ENCODE measurements at places on chromosomes 3 and 15.

DNA sequence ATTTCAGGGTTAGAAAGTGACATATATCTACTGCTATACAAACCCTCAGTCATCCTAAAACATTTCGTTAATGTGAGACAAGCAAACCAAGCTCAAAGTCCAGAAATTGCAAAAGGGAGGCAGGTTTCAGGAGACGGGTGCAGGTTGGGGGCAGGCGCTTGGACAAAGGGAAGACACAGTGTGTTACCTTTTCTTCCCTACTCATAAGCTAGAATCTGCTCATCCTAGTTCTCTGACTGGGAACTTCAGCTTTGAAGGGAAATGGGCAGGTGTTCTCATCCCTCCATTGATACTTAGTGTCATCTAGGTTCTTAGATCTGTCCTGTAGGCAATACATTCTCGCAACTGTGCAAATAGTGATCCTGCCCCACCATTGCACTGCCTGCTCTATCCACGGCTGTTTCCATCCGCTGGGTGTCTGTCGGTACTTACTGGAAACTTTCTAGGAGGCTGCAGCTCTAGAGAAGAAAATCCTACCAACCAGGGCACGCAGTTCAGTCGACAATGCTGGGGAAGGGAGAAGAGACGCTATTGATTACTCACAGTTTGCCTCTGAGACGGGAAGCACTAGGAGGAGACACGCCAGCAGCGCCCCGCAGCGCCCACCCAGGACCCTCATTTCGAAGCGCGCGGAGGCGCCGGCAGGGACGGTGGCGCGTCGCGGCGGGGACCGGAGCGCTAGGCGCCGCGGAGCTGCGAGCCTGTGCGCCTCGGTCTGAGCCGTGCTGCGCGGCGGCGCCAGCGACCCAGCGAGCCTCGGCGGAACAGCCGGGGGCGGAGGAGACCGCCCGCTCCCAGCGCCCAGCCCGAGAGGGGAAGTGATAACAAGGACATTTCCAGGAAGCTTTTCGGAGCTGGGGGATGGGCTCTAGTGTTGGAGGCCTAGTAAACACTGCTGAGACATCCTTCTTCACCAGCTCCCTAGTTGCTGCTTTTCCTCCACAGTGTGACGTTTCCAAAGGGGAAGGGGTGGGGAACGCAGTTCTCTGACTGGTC is at the start of gene PROS1:
PROS1 (minus strand) TSS at position 766 of the 996 bp plus-strand sequence; CDS start at position 619, 147 bp downstream.
- no peak for DNase-seq

GRCh38 chr3:106345353-106346027 is 476.7 kb upstream of the CBLB start:
- DNase-seq = no peak

DNA sequence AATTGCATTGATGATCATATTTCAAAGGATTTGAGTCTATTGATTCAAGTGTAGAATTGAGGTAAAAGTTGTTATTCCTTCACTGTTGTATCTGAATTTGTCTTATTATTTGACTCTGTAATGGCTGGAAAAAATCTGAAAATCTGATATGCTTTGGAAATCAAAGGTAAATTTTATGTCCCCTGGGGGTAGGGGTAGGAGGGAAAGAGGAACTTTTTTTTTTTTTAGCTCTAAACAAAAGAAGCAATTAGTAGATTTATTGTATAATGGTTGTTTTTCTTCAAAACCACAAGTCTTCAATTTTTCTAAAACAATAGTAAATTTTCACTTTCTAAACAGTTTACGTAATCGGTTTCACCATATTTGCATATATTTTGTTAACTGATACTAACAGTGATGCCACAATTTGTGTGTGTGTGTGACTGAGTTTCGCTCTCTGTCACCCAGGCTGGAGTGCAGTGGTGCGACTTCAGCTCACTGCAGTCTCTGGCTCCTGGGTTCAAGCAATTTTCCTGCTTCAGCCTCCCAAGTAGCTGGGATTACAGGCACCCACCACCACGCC is 91.7 kb upstream of the GOLGA6L4 start:
- no peak for DNase-seq

- DNase-seq = no peak
Measured at GRCh38 chr15:42147431-42147735, 9.1 kb downstream of the PLA2G4F start.

GRCh38 chr15:37981201-37981600 is 46.8 kb downstream of the TMCO5A start:
- DNase-seq = no peak

DNA sequence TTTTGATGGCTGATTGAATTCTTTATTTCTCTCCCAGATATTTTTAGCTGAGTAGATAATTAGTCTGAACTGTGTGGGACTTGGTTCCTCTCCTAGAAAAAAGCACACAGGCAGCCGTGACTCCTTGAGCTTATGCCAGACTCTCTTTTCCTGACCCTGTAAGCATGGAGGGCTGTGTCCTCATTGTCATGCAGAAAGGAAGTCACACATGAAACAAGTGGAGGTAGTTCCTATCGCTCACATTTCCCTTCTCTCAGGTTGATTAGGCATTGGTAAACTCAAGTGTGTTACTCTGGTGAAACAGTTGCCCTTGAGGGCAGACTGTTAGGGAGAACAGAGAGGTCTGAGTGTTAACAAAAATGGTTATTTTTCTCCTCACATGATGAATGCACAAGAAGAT is 6.3 kb upstream of the RTP4 start:
- DNase-seq = no peak

- no peak for DNase-seq
Measured at GRCh38 chr15:73051391-73051806, 864 bp upstream of the NEO1 start.

GRCh38 chr15:72888211-72888610 is 104.7 kb upstream of the ADPGK start:
- DNase-seq = no peak

- no peak for DNase-seq
Measured at GRCh38 chr3:150345021-150345538, 63.0 kb upstream of the TSC22D2 start.

- no peak for DNase-seq
Measured at GRCh38 chr15:76935620-76936019, 4.1 kb downstream of the RCN2 start.

- no peak for DNase-seq
Measured at GRCh38 chr15:72341361-72341760, 21.4 kb upstream of the CELF6 start.

- no peak for DNase-seq
Measured at GRCh38 chr3:134993011-134993410, 198.0 kb downstream of the EPHB1 start.

- no peak for DNase-seq
Measured at GRCh38 chr3:99895131-99895696, 77.6 kb downstream of the CMSS1 start.

DNA sequence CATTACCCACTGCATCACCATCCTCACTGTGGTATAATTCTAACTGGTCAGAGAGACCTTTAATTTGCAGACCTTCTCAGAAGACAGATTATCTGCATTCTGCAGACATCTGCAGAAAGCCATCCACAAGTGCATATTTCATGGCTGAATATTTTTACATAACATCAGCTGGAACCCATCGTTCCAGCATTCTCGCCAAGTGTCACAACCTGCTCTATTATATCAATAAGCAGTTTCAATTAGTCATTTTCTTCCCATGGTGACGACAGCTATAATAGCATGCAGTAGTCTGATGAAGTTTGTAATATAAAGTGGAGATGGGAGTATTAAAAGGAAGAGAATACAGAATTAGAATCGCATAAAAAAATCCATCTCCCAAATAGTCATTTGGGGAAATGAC is 334.7 kb downstream of the FHIT start:
- no peak for DNase-seq

GRCh38 chr3:79361748-79362378 is 405.9 kb downstream of the ROBO1 start:
- no peak for DNase-seq

DNA sequence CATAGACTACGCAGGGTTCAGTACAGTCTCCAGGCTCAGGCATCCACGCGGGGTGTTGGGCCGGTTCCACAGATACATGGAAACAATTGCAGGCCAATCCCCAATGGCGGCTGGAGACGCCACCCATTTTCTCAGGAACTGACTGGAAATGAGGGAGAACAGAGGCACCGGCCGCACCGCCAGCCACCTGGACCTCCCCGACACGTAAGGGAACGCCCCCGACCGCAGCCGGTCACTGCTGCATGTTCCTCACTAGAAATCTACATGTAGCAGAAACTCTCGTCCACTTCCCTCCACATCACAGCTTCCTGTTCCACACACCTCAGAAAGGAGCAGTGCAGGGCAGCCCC is 29.2 kb downstream of the CYFIP1 start:
- DNase-seq = no peak

- no peak for DNase-seq
Measured at GRCh38 chr3:160707187-160707794, 30.3 kb downstream of the ARL14 start.

DNA sequence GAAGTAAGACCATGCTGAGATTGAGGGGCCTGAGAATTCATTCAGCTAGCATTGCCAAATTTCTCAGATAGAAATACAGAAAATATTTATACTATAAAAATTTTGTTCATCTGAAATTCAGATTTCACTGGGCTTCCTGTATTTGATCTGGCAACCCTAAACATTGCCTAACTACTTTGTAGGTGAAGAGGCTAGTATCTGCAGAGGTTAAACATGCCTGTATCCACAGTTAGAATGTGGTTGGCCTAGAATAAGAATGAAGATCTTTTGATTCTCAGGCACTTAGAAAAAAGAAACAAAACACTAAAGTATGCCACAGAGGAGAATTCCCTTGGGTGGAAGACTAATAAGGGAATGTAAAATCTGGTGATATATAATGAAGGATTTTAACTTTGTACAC is 189.0 kb downstream of the DIPK2A start:
- no peak for DNase-seq

DNA sequence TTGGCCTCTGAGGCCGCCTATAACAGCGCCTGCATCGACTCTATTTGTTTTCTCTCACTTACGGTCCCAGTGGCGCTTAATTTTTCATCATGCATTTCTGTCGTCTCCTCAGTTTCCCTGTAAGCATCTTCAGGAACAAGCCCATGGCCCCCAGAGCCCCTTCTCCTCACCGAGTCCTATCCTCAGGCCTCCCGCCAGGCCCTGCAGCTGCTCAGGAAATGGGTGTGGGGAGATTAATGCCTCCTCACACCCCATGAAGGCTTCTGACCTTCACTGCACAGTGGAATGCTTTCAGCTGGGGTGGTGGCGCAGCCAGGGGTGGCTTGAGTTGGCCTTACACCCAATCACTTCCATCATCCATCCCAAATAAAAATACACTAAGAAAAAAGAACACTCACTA is 260.4 kb downstream of the FAM43A start:
- DNase-seq = no peak

- DNase-seq = no peak
Measured at GRCh38 chr3:188134079-188134478, 19.9 kb upstream of the LPP start.

GRCh38 chr3:129796146-129796545 is 97.4 kb downstream of the TMCC1 start:
- no peak for DNase-seq

- DNase-seq = no peak
Measured at GRCh38 chr3:20394243-20394642, 208.2 kb upstream of the SGO1 start.

DNA sequence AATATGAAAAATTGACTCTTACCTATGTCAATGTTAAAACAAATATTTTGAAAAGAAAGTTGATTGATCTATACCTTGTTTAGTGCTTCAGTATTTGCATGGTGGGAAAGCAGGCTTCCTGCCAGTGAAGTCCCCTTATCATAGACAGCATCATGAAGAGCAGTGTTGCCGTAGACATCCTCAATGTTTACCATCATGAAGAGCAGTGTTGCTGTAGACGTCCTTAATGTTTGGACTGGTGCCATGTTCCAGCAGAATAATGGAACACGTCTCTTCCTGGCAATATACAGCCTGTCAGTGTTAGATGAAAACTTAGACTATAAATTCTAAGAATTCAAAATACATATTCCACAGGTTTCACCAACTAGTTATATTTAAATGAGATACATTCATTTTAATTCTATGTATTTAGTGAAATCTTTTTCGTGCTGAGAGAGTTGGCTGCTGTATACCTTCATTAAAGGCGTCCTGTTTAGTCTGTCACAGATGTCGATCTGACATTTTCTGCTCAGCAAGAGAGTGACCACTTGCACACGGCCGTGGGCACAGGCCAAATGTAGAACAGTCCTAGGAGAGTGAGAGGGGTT is 116.8 kb downstream of the LMLN start:
- DNase-seq = no peak

DNA sequence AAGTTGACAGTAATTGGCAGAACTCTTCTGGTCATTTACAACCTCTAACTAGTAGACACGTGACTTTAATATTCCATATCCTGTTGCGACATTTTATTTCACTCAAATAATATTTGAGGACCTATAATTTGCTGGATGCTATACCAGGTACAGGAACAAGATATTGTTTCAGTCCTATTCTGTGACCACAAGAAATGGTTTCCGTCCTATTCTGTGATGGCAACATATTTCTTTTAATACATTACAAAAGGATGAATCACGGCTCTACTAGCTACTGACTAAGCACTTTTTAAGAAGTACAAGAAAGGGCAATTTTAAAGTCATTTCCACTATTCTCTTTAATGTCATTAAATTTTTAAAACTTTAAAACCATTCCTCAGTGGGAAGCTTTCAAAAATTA is 400.2 kb downstream of the CNTN3 start:
- no peak for DNase-seq

DNA sequence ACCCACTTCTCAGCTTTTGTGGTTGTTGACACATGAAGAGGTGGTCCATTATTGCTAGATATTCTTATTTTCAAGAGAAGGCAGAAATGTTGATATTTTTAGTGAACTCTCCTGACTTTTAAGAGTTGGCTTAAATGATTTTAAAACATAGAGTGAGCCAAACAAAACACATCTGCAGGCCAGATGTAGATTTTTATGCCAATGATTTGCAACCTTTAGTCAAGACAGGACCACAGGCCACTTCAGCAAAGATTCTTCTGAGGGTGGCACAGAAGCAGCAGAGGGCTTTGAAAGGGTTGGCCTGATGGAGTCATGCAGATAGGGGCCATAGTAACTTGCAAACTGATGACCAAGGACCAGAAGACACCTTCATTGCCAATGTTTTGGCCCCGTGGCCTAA is 276.5 kb upstream of the P2RY1 start:
- no peak for DNase-seq

DNA sequence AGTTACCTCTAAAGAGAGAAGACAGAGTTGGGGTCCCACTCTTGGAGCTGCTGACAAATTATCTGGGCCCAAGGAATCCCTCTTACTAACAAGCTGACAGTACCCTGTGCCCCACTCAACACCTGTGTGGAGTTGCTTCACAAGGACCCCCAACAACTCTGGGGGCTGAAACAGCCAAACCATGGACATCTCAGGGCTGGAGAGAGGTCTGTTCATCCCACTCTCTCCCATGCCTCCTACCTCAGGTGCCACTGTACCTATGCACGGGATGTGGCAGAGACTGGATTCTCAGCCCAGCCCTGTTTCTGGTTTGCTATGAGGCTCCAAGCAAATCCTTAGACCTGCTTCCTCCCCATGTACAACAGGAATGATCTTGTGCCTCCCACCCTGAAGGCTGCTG is 101.7 kb downstream of the ETFA start:
- DNase-seq = no peak

DNA sequence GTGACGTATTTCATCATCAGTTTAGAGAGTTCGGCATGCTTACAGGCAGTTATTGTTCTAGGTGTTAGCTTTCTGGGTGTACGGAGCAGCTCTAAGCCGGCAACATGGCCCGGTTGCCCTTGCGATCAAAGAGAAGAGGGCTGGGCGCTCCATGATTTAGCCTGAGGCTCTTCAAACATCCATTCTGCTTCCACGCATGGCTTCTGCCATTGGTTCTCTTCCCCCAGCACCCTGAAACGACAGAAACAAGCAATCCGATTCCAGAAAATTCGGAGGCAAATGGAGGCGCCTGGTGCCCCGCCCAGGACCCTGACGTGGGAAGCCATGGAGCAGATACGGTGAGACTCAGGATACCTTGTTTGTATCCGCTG is 574 bp downstream of the NGRN start:
- DNase-seq = peak; percentile 24

All from stimulated activated CD4-positive, alpha-beta T cell treated with anti-CD3 and anti-CD28 coated beads, Interleukin-15, amount 100 ng/mL, for 1 hour (primary cell).